ENCODE measurements at places on chromosomes 2 and 18. TPM values are rescaled to one million over a fixed set of nuclear protein-coding genes. Genes with fewer than 3 reads are reported as not detected.

GRCh38 chr2:96400049-96401000 lies 64.8 kb downstream of the NCAPH start:
- DNase-seq = no peak

DNA sequence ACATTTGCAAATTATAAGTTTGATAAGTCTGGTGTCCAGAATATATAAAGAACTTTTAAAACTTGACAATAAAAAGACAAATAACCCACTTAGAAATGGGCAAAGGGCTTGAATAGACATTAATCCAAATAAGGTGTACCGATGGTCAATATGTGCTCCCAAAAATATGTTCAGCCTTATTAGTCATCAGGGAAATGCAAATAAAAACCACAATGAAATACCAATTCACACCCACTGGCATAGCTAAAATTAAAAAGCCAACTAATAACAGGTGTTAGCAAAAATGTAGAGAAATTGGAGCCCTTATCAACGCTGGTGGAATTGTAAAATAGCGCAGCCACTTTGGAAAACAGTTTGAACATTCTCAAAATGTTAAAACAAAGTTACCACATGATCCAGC lies 79.0 kb upstream of the SCG2 start:
- no peak for DNase-seq

- no peak for DNase-seq
Measured at GRCh38 chr2:74179063-74179865, 585 bp upstream of the MOB1A start.

DNA sequence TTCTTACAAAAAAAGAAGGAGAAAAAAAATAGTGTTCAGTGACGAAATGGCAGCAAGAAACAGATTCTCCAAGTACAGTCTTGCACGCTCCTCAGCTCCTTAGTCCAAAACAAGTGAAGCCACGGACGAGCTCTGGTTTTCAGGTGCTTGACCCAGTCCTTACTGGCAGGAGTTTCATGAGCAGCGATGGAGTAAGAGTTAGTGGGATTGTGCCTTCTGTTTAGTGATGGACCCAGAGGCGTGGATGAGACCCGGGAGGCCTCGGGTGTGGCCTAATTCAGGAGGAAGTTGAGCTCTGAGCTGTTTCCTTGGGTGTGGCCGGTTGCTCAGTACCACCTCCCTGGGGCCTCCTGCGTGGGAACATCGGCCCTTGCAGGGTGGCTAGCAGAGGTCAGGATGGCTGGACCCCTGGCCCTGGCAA lies 52.0 kb downstream of the KIF5C start:
- DNase-seq = no peak

- DNase-seq = no peak
Measured at GRCh38 chr2:160471950-160472349, 21.7 kb downstream of the RBMS1 start.

EIF4E2 gene
- polyA plus RNA-seq = 105 TPM

UGT1A5 gene
- not detected for polyA plus RNA-seq

FAHD2A gene
- 40.8 TPM for polyA plus RNA-seq

ABCG8 gene
- polyA plus RNA-seq = 0.88 TPM

DNA sequence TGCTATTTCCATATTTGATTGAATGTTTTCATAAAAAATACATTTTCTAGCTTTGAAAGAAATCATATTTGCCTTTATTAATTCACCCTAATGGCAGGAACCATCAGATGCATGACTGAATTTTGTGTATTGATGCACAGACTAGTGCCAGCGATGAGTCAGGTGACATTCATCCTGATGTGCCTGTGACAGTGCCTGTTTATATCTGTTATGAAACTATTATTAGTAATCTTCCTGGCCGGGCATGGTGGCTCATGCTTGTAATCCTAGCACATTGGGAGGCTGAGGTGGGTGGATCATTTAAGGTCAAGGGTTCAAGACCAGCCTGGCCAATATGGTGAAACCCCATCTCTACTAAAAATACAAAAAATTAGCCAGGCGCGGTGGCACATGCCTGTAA lies 170.0 kb downstream of the TSN start:
- no peak for DNase-seq

SLC19A3 gene
- polyA plus RNA-seq = 10.7 TPM

DNA sequence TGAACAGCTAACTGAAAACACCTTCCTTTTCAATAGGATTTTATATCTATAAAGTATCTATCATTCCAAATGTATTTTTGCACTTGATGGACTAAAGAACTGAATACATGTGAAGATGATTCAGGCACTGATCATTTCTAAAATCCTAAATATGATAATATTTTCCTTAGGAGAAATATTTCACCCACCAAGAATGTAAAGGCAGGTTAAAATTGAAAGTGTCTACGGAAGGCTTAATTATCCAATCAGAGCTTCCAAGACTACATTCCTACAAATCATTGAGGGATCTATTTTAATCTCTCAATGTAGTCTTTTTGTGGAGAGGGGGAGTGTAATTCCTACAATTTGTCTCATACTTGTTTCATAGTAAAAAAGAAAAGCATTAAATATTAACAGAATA lies 3.6 kb downstream of the GALNT3 start:
- no peak for DNase-seq

GRCh38 chr2:198518935-198519334 lies 714.5 kb downstream of the PLCL1 start:
- no peak for DNase-seq

- DNase-seq = peak; percentile 37
Measured at GRCh38 chr18:9380621-9381395, 46.2 kb downstream of the TWSG1 start.

GAL3ST2 gene
- polyA plus RNA-seq = 0.76 TPM

- no peak for DNase-seq
Measured at GRCh38 chr18:22223254-22223964, 54.0 kb downstream of the GATA6 start.

IL1RL2 gene
- 1.4 TPM for polyA plus RNA-seq

- no peak for DNase-seq
Measured at GRCh38 chr18:77374446-77374805, 124.8 kb downstream of the GALR1 start.

SERPINB12 gene
- not detected for polyA plus RNA-seq

DNA sequence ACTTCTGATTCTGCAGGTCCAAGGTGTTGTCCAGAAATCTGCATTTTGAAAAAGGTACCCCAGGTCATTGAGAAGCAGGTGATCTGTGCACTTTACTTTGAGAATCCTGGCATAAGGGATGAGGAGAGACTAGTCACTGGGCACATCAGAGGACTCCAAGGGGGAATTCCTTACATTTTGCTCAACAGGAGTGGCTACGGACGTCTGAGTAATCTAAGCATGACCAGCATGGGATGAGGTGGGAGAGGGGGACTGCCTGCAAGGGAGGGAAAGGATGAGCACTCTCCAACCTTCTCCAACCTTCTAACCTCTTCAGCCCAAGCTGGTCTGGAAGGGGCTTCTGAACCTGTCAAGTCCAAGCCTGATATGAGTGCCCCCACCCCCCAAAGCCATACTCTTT lies 55.5 kb downstream of the MARCHF4 start:
- DNase-seq = no peak

PSD4 gene
- polyA plus RNA-seq = 10.0 TPM

DNA sequence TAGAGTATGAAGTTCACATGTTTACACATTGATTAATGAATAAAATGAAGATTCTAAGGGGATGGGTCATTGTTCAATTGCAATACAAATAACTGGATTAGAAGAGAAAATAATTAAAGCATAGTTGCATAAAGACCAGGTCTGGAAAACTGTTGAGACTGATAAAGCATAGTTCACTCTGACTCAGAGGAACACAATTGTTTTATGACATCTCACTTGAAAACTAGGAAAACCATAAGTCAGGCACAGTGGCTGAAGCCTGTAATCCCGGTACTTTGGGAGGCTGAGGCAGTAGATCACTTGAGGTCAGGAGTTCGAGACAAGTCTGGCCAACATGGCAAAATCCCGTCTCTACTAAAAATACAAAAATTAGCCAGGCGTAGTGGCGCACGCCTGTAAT lies 46.7 kb downstream of the PLA2R1 start:
- DNase-seq = no peak

DSG1 gene
- 0.05 TPM for polyA plus RNA-seq

TCF23 gene
- 0.50 TPM for polyA plus RNA-seq

DNA sequence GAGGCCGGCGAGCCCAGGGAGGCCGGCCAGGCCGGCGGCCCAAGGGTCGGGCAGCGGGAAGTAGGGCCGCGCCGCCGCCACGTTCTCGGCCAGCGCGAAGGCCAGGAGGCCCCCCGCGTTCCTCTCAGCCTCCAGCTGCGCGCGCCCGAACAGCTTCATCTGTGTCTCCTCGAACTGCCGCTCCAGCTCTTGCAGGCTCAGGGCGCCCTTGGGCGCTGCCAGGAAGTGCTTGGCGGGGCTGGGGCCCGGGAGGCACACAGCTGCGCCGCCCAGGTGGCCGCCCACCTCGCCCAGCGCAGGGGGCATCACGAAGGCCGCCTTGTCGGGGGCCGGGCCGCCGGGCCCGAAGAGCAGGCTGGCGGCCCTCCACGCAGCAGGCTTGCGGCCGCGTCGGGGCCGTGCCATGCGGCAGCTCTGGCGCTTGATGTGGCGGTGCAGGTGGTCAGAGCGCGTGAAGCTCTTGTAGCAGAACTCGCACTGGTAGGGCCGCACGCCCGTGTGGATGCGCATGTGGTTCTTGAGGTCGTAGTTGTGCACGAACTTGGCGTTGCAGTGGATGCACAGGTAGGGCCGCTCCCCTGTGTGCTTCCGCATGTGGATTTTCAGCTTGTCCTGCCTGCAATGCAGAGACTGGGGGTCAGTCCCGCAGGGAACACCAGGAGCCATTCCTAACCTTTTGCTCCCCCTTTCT lies 99.0 kb upstream of the SMAD2 start:
- no peak for DNase-seq
